ENCODE measurements at places on chromosomes 6 and 20.
A peak's percentile ranks its signal among the peaks of the same experiment; 100 is the strongest.

- no peak for DNase-seq
Observed at GRCh38 chr20:57772349-57772964, 62.6 kb upstream of the PMEPA1 start.

DNA sequence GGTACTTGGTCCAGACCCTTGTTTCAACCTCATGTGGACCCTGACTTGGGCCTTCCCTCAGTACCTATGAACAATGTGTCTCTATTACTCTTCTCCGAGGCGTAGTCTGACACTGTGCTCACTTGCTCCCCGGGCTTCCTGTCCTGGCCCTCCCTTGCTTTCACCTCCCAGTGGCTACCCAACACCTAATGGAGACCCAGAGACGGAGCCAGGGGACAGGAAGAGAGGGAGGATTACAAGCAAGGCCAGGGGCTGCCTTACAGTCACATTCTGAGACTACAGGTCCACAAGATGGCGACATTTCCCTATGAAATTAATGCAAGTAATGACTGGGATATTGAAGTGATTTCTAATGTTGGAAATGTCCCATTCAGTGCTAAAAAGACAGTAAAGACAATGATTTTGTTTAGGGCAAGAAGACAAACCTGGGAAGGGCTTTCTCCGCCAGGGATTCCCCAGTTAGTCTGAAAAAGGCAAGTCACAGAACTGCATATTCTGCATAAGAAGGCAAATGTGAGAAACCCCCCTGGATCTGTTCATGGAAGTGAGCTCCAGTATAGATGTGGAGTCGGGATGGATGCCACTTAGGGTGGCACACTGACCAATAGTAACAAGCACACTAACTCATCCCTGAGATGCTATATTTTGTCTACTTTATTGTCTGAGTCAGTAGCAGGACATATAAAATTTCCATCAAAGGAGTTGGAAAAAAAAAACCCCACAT is 44.0 kb upstream of the ZBTB24 start:
- DNase-seq = peak; percentile 89

- DNase-seq = no peak
Observed at GRCh38 chr6:5116243-5116991, 31.3 kb downstream of the PPP1R3G start.

GRCh38 chr6:7261032-7261841 is 51.8 kb downstream of the SSR1 start:
- peak; percentile 78 for DNase-seq

- peak; percentile 30 for DNase-seq
Observed at GRCh38 chr6:20169786-20170185, 42.5 kb downstream of the MBOAT1 start.

- DNase-seq = no peak
Observed at GRCh38 chr6:72420409-72420808, 201.5 kb upstream of the KCNQ5 start.

All from OCI-M1 (cell line).